H1 (cell line): ENCODE measurements at places on chromosomes 5 and 9. TPM values are rescaled to one million over a fixed set of nuclear protein-coding genes. Genes with fewer than 3 reads are reported as not detected.

- H3K36me3 ChIP-seq: no peaks in the 10 kb centered on the region
- H3K27ac ChIP-seq: no peak overlapping the region
- no peak for DNase-seq
- no peak overlapping the region for H3K4me3 ChIP-seq
Measured at GRCh38 chr5:74063821-74064220, 437.8 kb downstream of the ARHGEF28 start.

The TRUB2 gene
- 37.8 and 39.7 TPM in 2 replicates for total RNA-seq

GRCh38 chr5:80761176-80761575 lies 106.4 kb upstream of the DHFR start:
- H3K4me1 ChIP-seq: no peaks in the 10 kb centered on the region
- H3K27me3 ChIP-seq: no peaks in the 10 kb centered on the region
- no peak overlapping the region for H3K4me3 ChIP-seq
- no peak for DNase-seq

GRCh38 chr9:2116073-2116472 lies 100.9 kb downstream of the SMARCA2 start:
- no peaks in the 10 kb centered on the region for H3K4me1 ChIP-seq
- H3K27ac ChIP-seq: no peak overlapping the region
- peak; percentile 70 for DNase-seq
- H3K36me3 ChIP-seq: no peaks in the 10 kb centered on the region

DNA sequence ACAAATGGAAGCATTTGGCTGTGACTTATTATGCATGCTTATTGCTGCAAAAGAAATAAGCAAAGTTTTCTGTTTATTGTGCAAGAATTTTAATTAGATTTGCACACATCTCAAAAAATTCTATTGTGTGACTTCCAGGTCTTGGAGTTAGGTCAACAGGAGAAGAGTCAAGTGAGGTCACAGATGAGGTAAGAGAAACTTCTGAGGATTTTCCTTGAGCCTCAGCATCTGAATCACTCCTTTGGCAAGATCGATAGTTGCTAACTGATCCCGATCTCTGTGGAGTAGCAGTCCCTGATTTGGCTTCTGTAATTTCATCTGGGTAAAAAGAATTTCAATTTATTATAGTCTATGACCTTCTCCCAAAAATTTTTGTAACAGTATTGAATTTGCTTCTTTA lies 6.9 kb upstream of the TTC33 start:
- H3K36me3 ChIP-seq: peaks cover 46% of the 10 kb centered on the region
- no peak overlapping the region for H3K4me3 ChIP-seq
- DNase-seq: no peak
- no peak overlapping the region for H3K27ac ChIP-seq
- no peaks in the 10 kb centered on the region for H3K27me3 ChIP-seq

- DNase-seq: no peak
- H3K27me3 ChIP-seq: no peaks in the 10 kb centered on the region
- H3K4me3 ChIP-seq: no peak overlapping the region
Measured at GRCh38 chr5:53777864-53778618, 217.6 kb downstream of the NDUFS4 start.

The GABBR2 gene
- total RNA-seq: 1.2 and 1.5 TPM in 2 replicates
